ENCODE measurements at places on chromosomes 2 and 18.
A peak's percentile ranks its signal among the peaks of the same experiment; 100 is the strongest.

GRCh38 chr2:33620-34019, 12.7 kb downstream of the FAM110C start:
- DNase-seq, result no peak

GRCh38 chr2:170425281-170425751, 247.4 kb downstream of the MYO3B start:
- DNase-seq, result peak; percentile 9

GRCh38 chr2:80050246-80050645, 254.3 kb downstream of the LRRTM1 start:
- no peak for DNase-seq

DNA sequence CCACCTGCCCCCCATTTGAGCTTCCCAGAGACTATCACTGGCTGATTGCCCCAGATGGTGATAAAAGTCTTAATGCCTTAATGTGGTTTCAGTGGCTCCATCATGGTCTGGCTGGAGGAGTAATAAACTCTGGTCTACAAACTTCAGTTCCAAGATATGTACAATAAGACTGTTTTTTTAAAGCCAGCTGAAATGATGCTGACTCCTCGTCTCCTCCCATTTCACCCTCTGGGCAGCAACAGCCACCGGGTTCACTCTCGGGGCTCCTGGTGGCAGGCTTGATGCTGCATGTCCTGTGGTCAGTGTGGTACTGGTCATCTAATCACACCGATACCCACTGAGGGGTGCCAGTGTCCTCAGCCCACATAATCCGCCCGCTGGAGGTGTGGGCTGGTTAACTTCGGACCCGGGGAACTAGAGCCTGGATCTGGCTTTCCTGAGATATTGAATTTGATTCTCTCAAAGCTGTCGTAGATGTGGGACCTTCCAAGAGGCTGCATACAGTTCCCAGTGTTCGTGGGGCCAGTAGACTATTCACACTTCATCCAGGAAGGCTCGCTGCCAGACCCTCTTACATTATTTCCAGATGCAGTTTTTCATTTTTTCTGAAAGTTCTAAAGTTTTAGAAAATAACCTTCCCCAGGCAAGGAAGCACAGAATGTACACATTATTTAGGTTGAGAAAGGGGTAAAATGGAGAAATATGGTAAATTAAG, 95.3 kb downstream of the GALR1 start:
- DNase-seq, result no peak

DNA sequence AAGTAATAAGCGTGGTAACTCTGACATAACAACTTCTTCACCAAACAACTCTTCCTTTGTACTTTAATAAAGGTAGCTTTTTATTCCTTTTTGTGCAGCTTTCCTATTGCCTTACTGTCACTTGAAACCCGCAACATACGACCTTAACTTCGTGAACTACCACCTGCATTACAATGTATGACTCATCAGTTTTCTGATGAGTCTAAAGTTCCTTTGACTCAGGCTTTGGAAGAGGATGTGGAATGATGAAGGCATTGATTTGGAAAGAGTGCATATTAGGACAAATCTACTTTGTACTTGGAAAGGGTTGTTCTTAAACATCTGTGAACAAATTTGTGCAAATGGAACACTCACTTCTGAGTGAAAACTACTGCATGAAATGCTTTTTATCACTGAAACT, 1012.1 kb downstream of the TMEM182 start:
- DNase-seq, result peak; percentile 75

- DNase-seq, result no peak
Observed at GRCh38 chr2:3575534-3576262, 638 bp downstream of the RPS7 start.

DNA sequence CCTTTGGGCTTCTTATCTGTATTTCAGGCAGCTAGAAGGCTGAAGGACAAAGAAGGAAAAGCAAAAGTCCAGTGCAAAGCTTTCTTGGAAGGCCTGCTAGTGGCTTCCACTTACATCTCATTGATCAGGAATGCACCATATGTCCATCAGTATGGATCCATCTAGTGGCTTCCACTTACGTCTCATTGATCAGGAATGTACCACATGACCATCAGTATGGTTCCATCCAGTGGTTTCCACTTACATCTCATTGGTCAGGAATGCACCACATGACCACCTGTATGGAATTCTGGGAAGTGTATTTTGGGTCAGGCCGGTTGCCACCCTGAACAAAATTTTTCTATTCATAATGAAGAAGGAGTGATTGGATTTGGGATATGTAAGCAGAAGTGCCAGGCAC, 70.6 kb downstream of the LYPD6 start:
- no peak for DNase-seq

- no peak for DNase-seq
Observed at GRCh38 chr2:111652038-111652437, 232.0 kb downstream of the ANAPC1 start.

DNA sequence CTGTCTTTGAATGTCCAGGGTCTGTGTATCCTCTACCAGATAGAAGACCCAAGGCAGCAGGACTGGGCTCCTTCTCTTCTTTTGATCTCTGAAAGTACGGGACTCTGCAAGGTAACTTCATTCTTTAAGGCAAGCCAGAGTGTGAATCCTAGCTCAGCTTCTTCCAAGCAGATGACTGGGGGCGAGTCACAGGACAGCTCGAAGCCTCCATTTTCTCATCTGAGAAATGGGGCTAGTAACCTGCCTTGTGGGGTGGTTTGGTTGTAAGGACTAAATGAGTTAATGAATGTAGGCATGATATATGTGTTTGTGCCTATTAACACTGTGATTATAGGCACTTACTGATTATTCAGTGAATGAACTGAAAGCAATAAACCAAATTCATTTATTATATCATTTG, 46.7 kb downstream of the DGKD start:
- DNase-seq, result no peak

GRCh38 chr2:28408764-28409599, 16.3 kb downstream of the FOSL2 start:
- peak; percentile 84 for DNase-seq

GRCh38 chr2:218755567-218756404, 26.2 kb upstream of the CYP27A1 start:
- no peak for DNase-seq

DNA sequence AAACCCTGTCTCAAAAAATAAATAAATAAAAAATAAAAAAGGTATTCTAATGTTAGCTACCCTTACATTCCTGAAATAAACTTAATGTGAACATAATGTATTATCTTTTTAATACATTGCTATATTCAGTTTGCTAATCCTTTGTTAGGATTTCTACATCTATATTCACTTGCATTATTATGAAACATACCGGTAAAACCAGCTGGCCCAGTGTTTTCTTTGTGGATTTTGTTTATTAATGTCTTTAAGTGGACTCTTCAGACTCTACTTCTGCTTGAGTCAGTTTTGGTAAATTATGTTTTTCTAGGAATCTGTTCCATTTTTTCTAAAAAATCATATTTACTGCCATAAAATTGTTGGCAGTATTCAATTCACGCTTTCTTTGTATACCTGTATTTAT, 34.5 kb downstream of the PTPN2 start:
- DNase-seq, result no peak

DNA sequence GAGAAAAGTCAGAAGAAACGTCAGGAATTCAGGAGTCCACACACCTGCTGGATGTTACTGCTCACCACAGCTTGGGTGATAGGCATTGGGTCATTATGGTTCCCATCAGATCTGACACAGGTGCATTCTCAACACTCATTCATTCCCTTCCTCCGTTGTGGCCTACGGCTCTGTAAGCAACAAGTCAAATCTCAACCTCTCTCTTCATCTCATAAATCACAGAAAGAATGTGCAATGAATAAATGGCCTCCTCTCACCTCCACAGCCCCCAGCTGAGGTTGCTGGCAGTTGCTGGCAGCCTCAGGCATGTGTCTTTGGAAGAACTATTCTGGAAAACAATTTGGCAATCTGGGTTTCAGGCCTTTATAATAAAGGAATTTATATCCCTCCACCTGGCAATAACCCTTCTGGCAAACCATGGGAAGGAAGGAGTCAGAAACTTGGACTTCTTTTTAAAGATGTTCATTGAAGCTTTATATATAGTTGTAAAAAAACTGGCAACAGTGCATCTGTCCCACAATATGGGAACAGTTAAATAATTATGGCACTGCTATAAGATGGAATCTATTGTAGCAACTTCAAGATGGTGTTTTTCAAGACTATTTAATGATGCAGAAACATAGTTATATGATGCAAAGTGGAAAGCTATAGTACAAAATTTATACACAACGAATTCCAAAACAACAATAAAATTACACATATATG, 175.4 kb downstream of the ANAPC1 start:
- DNase-seq, result peak; percentile 40

DNA sequence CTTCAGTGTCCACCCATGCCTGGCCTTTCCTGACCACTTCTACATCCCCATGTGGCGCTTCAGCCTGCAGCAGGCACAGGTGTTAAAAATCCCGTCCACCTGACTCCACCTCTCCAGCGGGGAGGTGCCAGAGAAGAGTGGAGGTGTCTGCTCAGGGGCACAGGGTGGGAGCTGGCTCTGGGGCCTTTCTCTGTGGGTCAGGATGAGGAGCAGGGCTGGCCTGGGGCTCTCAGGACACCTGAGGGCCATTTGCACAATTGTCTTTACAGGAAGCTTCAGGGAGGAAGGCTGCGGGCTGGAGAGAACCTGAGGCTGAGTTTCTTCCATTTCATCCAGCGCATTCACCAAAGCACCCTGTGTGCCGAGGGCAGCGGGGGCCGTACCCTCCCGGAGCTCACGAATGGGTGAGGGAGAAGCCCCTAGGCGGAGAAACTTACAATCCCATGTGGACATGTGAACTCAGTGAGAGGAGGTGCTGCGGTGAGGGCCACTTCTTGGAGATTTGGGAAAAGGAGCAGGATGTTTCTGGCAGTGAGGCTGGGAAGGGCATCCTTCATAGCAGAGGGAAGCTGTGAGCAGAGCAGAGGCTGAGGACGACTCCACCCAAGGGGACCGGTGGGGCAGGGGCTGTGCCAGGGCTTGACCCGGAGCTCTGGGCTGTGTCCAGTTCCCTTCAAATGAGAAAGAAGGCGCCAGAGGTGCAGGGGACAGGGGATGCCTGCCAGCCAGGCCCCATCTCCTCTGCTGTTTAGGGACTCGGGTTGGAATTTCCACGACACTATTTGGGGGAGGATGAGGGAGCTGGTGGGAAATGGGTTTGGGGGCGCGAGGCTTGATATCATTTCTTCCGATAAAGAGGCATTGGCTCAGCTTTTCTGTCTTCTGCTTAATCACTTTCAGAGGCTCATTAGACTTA, 155.2 kb upstream of the MYCN start:
- no peak for DNase-seq

- DNase-seq, result no peak
Observed at GRCh38 chr2:235056768-235057167, 105.0 kb downstream of the SH3BP4 start.

GRCh38 chr2:101410746-101411145, 23.4 kb upstream of the CREG2 start:
- no peak for DNase-seq

DNA sequence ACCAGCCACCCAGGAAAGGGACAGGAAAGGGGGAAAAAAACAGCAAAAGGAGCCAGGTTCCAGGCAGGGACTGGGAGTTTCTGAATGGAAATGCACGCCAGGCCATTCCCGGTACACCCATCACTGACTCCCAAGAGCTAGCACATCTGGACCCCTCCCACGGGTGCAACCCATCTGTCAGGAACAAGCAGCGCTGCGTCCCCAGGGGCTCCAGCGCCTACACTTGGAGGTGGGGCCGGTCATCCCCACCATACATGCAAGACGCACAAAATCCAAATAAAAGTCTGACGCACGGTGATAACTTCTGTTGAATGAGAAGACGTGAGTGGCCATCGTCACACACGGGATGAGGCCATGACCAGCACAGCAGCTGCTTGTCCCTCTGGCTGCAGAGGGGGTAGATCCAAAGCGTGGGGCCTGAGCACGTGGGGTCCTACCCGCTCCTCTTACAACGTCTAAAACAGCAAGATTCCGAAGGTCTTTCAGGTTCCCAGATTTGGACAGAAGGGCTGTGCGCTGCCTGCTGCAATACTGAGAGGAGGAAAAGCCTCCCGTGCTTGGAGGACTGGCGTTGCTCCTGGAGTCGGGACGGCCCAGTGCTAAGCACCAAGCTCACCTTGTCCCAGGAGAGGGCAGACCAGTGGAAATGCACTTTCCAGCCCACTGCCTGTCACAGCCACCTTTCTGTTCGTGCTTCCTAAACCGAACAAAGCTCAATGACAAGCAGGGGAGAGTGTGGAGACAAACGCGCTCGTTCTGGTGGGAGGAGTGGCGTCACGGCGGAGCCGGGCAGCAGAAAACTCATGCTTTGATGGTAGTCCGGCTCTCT, 68.9 kb downstream of the NDUFA10 start:
- no peak for DNase-seq

DNA sequence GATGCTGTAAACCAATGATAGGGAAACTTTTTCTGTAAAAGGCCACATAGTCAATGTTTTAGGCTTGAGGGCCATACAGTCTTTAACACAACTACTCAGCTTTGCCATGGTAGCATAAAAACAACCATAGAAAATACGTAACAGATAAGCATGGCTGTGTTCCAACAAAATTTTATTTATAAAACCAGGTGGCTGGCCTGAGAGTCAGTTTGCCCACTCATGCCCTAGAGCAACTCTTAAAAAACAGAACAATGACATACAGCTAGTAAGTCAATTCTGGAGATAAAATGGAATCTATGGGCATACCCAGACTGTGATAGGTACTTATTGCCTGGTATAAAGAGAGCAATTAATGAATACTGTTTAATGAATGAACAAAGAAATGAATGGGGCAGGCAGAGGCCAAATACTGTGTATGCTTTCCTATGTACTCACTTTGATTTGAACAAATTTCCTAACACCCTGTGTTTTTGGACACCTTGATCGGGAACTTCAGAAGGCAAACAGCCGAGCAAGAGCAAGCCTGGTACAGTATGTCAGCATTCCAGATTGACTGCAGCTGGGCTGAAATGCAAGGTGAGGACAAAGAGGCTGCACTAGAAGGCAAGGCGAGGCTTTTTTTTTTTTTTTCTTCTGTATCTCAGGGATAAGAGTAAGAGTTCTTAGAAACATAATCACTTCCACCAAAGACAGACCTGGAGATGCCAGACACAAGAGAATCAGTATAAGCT, 315.3 kb downstream of the CLIP4 start:
- DNase-seq, result no peak

DNA sequence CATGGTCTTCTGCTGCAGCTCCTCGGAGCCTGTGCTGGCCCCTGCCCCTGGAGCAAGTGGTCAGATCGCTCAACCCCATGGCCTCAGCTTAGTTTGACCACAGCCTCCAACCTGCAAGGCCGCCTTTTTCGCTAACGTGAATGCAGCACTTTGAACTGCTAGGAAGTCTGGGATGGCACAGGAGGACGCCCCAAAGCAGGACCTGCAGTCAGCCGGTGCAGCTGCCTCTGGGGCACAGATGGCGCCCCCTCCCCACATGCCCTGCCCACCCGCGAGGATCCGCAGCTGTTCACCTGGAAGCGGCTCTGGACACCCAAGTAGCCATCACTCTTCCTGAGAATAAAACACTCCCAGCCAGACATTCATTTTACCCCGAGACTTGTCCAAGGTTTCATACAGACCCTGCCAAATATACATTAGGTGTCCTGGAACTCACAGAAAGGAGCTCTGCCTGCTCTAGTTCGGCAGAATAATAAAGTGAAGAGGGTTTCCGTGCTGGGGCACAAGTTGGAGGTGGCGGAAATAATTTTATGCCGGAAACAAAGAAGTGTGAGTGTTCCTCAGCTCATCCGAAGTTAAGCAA, 510.1 kb downstream of the EIPR1 start:
- no peak for DNase-seq

All from urothelium cell line (cell line).